Right cardiac atrium (tissue), 5 donors: ENCODE measurements at places on chromosomes 11 and 22. TPM values are rescaled to one million over a fixed set of nuclear protein-coding genes. Genes with fewer than 3 reads are reported as not detected.

LDHAL6A gene
- not detected for total RNA-seq

PRDM10 gene
- total RNA-seq = 6.5 TPM

PRR33 gene
- 0.11 TPM for total RNA-seq

DNA sequence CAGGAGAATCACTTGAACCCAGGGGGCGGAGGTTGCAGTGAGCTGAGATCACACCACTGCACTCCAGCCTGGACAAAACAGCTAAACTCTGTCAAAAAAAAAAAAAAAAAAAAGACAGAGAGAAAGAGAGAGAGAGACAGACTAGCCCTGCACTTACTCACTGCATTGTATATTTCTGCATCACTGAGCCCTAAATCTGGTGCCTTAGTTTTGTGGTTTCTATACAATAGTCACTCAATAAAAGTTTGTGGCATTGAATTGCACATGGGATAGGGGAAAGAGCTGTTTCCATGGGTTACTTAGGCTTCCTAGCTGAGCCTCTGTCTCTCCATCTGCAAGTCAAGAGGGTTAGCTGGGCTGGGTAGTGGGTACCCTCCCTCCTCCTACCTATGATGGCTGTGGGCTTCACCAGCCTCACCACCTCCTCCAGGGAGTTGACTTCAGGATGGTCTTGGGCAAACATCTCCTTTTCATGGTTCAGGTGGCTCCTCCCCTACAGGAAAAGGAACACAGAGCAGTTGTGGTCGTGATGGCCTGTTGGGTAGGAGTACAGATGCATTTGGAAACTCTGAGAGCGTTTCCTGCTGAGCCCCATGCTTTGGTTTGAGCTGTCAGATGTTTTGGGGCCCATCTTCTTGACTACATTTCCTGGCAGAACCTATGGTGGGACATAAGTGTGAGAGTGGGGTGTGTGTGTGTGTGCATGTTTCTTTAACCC is 73.2 kb downstream of the CCDC81 start:
- no peak for DNase-seq

- peak; percentile 87 for DNase-seq
Measured at GRCh38 chr22:45448431-45448830, 34.9 kb downstream of the RIBC2 start.
